T-helper 1 cell (primary cell): ENCODE measurements at places on chromosomes 4 and X.

DNA sequence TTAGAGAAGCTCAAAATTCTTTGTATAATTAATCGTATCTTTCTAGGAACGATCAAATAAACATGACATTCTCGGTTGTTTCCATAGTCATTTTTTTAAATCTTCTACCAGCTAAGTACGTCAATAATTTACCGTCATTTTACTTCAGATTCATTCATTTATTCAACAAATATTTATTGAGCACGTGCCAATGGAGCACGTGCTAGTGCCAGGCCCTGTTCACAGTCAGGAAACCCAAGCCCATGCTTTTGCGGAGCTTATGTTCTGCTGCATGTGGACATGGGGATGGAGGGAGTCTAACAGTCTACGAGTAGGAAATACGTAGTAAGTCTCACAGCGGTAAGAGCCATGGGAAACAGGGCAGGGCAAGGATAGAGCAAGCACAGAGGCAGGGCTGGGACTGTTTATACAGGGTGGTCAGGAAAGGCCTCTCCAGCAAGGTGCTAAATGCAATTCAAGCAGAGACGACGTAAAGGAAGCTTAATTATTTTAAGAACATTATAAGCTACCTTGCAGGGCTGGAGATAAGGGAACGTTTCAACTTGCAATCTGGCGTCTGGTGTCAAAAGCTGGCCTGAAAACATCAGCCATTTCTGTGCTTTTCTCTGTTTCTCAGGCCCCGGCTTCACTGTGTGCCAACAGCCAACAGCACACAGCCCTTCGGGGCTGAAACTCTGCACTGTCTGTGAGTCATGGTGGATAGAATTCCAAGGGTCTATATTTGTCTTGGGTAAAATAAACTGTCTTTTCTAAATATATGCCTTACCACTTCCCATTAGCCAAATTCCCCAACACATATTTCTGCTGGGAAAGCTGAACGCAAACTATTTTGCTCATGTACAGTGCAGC is 517.1 kb upstream of the ZFP42 start:
- no peak for DNase-seq

- no peak for DNase-seq
Measured at GRCh38 chrX:83511208-83511607, 3.1 kb downstream of the POU3F4 start.

GRCh38 chr4:113026556-113026955 is 22.9 kb upstream of the ANK2 start:
- no peak for DNase-seq

DNA sequence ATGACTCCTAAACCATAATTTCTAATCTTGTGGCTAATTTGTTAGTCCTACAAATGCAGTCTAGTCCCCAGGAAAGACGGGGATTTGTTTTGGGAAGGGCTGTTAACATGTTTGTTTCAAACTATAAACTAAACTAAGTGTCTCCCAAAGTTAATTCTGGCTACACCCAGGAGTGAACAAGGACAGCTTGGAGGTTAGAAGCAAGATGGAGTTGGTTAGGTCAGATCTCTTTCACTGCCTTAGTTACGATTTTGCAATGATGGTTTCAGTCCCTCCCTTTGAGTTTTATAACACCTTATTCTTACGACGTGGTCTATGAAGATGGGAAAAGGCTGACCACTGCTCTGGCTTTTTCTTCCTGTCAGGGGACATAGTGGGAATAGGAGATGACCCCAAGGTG is 27.0 kb upstream of the IL2 start:
- no peak for DNase-seq

DNA sequence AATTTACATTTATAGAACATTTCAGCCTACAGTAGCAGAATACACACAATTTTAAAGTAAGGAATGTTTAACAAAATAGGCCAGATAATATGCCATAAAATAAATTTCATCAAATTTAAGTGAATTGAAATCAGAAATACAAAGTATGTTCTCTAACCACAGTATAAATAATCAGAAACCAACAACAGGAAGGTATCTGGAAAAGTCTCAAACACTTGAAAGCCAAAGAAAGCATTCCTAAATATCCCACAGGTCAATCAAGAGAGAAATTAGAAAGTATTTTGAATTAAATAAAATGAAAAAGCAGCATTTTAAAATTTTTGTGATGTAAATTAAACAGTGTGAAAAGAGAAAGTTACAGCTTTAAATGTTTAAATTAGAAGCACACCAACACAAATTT is 899.2 kb downstream of the PDHA2 start:
- no peak for DNase-seq

GRCh38 chr4:69735119-69735518 is 25.3 kb downstream of the SULT1B1 start:
- no peak for DNase-seq

DNA sequence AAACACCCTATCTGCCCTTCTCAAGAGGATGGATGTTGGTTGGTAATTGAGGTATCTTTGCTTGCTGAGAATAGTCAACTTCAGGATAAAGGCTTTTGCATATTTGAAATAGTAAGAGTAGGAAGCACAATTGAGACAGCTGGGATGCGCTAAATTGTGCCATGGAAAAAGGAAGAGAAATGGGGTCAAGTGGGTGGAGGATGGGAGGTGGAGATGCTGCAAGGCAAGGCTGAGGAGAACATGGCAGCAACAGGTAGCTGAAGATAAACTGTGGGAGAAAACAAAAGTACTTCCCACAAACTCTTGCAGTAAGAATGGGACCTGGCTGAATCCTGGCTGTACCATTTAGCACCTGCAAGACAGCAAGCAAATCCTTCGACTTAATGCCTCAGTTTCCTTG is 13.9 kb upstream of the CDS1 start:
- no peak for DNase-seq

GRCh38 chr4:87299898-87300297 is 22.8 kb downstream of the HSD17B13 start:
- no peak for DNase-seq

GRCh38 chr4:163651761-163652160 is 157.3 kb downstream of the TMA16 start:
- no peak for DNase-seq

GRCh38 chr4:153790500-153790865 is 1.6 kb upstream of the SFRP2 start:
- no peak for DNase-seq

- DNase-seq = no peak
Measured at GRCh38 chrX:22338740-22339139, 66.0 kb downstream of the CBLL2 start.

DNA sequence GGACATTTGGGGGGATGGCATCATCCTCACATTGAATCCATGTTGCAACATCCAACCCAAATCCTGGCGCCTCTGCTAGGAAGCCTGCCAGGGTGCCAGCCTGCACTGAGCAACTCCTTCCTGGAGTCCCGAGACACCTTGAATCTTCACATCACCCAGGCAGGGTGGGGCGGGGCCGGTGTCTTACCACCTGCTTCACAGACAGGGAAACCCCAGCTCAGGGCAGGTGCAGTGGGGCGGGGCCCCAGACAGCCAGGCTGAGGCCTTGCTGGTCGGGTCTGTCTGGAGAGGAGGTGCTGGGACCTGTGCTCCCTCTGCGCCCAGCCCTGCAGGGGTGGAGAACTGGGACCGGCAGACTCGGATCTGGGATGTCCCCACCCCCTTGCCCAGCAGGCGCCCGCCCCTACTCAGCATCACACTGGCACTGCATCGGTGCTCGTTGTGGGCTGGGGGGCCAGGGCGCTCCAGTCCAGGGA is 31.5 kb upstream of the HTRA3 start:
- no peak for DNase-seq

GRCh38 chr4:33067221-33067620 is 2347.1 kb downstream of the PCDH7 start:
- DNase-seq = no peak

- no peak for DNase-seq
Measured at GRCh38 chrX:40460926-40461325, 119.8 kb upstream of the ATP6AP2 start.

- DNase-seq = no peak
Measured at GRCh38 chrX:153902385-153902784, 2.1 kb upstream of the AVPR2 start.

GRCh38 chrX:15500497-15500966 is at the start of gene BMX:
BMX (plus strand) TSS chrX:15500807; CDS start chrX:15508354, 7,547 bp downstream.
- DNase-seq = no peak

DNA sequence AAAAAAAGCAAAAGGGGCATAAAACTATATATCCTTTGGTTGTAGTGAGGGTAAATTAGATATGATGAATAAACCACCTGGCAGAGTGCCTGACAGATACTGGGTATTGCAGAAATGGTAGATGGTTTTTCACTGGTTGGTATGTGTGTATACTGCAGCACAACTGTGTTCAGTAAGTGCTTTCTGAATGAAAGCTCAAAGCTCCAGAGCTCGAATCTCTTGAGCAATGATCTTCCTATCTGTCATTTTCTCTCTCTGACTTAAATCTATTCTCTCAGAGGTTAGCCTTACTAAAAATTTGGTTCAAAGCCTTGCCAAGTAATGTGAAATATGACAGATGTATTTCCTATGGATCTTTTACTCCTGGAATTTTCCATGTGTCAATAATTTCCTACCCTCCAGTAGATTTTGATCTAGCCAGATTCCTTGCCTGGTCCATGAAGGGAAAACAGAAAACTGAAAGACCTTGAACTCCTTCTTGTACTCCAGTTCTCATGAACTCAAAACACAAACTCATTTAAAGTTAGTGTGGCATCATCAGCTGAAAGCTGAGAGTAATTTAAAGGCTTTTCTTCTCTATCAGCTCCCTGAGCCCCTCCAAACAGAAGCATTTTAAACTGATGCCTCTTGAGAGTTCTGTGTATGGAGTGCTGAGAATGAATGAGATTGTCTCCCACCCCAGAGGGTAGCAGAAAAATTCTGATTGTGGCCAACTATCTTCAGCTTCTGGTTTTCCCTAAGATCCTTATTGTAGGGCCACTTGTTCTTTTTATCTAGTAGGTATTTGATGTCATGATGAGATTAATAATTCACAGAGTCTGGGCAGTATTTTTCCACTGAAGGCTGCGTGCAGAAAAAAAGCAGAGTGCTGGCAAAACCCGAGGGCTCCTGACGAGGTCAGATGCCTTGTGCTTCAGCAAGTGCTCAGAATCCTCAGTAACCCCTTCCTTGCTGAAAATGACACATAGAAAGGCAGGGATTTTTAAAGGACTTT is 363.4 kb upstream of the BOD1L1 start:
- no peak for DNase-seq

DNA sequence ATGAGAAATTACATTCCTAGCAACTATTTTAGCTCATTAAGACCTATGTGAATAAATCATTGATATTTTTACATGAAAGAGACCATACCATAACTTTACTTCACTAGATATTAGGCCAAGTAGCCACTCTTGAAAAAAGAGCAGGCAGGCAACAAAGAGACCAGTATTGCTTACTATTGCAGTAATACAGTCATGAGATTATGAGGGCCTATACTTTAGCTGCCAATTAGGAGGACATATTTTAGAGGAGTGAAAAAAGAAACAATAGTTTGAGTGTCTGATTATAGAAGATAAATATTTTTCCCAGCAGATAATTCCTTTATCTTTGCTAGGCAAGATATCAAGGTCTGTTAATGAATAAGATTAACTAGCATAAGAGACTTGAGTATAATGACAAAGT is 739.0 kb downstream of the GRID2 start:
- no peak for DNase-seq

DNA sequence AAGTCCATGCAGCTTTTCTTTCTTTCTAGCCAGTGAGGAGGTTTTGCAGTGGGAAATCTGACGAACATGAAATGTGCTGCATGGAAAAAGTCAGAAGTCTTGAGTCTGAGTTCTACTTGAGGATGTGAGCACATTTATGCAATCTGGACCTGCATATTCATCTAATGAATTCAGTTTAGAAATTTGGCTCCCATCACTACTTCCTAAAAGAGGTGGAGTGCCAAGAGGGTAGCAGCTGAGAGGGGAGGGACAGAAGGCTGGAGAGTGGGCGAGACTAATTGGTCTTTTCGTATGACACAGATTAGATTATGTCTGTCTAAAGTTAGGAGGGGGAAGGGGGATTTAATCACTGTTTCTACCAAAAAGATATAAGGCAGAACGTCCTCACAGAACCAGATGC is 535.9 kb downstream of the IQCM start:
- no peak for DNase-seq

DNA sequence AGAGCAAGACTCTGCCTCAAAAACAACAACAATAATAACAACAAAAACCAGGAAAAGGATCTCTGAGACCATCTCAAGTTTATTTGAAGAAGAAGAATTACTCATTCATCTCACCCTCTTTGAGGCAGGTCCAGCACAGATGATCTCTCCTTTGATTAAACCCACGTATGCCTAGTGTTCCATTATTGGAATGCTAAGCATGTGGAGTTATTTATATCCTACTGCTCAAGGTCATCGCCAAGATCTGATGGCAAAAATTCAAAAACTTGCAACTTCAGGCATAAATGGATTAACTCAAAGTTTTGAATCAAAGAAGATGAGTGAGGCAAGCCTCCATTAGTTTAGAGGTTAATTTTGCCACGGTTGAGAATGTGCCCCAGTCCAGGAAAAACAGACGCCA is 184.2 kb downstream of the DHRSX start:
- no peak for DNase-seq

DNA sequence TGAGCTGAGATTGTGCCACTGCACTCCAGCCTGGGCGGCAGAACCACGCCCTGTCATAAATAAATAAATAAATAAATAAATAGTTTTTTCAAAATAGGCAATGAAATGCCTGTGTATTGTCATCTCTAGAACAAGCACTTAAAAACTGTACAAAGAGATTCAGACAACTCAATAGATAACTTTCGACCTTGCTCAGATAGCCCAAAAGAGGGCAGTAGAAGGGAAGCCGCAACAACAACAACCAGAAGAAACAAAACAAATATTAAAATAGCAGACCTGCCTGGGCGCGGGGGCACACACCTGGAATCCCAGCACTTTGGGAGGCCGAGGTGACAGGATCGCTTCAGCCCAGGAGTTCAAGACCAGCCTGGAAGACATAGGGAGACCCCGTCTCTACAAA is 9.4 kb upstream of the CLDN34 start:
- DNase-seq = no peak

DNA sequence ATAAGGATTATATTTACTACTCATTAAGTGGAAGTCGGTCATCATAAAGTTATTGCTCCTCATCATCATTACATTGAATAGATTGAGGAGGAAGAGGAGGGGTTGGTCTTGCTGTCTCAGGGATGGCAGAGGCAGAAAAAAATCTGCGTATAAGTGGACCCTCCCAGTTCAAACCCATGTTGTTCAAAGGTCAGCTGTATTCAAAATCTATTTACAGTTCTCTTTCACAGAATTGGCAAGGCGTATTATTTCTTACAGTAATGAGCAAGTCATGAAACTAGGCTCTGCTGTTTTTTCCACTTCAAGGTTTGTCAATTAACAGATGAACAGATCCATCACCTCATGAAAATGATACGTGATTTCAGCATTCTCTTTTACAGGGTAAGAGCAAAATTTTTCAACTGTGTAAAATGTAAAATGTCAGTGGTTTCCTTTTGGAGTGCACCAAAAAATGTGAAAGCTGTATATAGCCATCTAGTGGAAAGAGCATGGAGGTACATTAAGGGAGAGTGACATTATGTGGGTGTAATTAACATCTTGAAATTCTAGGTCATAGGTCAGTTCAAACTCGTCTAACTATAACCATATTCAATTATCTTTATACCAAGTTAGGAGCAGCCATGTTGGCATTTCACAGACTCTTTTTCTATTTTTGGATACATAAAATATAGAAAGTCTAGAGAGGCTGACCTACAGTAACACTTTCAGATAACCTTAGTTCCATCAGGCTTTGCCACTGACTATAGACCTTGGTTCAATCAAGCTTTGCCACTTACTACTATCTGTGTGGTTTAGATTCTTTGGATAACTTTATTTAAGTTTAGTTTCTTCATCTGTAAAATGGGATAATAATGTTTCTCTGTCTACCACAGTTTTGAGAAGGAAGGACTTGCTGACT is 30.1 kb downstream of the NEIL3 start:
- no peak for DNase-seq

- DNase-seq = peak; percentile 50
Measured at GRCh38 chrX:68827848-68828624, 785 bp upstream of the EFNB1 start.
